Hepatic stellate cell (primary cell): ENCODE measurements at places on chromosomes 12 and 14.

GRCh38 chr14:72495668-72496067 is 398.2 kb downstream of the DPF3 start:
- DNase-seq = no peak

DNA sequence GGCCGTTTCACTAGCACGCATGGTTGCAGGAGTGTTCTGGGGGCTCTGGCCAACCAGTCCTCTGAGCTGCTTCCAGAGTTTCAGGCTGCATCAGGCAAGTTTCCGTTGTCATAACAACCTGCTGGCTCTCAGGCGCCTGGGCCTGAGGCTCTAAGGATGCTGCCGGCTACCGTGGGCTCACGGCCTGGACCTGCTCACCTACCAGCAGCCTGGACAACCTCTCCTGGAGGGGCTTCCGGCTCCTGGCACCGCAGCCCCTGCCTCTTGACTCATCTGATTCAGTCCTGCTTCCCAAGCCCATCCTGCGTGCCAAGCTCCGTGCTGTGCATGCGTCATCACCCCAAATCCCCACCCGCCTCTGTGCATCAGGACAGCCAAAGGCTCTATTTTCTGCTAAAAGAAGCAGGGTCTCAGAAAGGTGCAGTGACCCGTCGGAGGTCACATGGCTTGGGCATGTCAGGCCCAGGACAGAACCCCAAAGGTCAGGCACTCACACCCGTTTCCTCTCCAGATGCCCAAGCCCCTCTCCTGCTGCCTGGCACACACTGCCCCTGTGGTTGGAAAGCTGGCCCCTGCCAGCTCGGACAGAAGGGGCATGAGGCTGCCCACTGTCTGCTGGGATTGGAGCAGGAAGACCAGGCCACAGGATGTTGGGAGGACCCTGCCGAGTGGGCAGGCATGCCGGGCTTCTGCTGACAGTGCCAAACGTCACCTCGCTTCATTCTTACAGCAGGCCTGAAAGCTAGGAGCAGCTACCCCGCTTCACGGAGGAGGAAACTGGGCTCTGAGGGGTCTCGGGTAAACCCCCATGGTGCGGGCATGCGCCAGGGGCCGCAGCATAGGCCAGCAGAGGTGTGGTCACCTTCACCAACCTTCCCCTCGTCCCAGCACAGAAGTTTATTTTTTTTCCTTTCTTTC is 5.7 kb downstream of the BEGAIN start:
- DNase-seq = no peak

DNA sequence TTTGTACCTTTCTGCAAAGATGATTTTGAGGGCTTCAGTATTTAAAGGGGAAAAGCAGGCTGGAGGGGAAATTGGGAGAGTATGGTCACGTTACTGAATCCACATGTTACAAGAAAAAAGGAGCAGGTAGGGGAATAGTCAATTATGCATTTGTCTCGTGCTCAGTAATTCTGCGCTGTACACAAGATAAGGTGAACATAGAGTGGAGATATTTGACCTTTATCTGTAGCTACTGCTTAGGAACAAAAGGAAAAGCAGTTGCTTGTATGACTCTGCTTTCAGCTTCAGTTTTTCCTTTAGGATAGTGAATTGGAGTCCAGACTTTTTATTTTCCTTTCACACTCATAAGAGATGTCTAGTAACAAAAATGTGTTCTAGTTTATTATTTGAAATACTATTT is 49.8 kb downstream of the FBXO33 start:
- no peak for DNase-seq

DNA sequence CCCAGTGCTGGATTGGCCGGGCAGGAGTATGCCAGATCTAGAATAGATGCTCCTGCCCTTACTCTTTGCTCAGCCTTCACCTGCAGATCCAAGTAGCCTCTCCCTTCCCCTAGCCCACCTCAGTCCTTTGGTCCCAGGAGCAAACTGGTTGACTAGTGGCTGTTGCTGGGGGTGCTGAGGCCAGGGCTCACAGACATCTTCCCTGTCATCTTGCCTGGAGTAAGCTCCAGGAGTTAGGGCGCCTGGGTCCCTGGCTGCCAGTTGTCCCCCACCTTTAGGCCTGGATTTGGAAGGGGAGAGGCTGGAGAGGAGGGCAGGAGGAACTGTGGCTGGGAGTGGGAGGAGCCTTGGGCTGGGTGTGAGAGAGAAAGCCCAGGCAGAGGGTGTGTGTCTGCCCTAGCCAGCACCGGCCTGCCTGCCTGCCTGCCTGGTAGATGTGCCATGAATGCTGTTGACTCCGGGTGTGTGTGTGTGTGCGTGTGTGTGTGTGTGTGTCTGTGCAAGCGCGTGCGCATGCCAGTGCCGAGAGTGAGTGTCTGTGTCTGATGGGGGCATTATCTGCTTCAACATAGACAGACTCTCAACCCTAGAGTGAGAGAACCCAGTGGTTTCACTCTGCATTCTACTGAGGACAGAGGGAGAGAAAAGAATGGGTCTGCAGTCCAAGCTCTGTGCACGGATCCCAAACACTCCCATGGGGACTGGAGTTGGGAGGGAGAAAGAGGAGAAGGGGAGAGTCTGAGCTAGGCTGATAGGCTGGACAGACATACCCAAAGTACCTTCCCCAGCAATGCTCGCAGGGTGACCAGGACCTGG is 845 bp upstream of the RARG start:
- peak; percentile 79 for DNase-seq

GRCh38 chr14:53509276-53510244 is 356.4 kb upstream of the DDHD1 start:
- DNase-seq = no peak

DNA sequence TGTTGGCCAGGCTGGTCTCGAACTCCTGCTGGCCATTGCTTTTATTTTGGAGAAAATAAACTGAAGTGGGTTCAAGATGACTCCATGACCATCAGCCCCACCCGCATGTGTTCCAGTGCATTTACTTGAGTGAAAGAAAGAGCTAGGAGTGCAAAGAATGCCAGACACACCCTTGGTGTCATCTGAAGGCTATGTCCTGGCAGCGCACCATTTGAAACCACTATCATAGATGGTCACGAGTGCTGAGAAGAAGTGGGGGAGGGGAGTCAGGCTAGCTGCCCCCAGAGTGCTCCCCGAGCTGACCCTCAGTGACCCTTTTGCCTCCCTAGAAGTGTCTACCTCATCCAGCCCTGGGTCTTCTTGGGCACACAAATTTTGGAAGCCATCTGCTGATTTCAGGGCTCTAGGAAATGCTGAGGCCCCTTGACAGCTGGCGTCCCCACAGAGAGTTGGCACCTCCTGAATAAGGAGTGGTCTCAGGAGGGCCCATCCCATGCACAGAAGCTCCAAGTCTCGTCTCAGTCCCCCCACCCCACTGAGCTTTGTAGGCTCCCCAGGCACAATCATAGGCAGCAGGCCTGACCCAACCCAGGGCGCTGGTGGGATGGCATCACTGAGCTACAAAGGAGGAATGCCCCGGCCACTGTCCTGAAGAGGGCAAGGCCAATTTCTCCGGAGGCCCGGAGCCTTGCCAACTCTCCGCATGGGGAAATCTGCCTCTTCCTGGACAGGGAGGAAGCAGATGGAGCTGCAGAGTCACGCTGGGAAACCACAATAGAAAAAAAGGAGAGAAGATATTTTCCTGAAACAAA is 28.0 kb downstream of the PXN start:
- no peak for DNase-seq

- no peak for DNase-seq
Observed at GRCh38 chr12:39375206-39375808, 67.6 kb downstream of the KIF21A start.

GRCh38 chr14:69346710-69347109 is 51.4 kb downstream of the ERH start:
- peak; percentile 66 for DNase-seq

GRCh38 chr12:56521209-56521589 is 421 bp upstream of the RBMS2 start:
- DNase-seq = no peak

GRCh38 chr12:114406984-114407841 is 1.3 kb upstream of the TBX5 start:
- DNase-seq = no peak

GRCh38 chr14:51792809-51793208 is 67.6 kb upstream of the GNG2 start:
- no peak for DNase-seq

DNA sequence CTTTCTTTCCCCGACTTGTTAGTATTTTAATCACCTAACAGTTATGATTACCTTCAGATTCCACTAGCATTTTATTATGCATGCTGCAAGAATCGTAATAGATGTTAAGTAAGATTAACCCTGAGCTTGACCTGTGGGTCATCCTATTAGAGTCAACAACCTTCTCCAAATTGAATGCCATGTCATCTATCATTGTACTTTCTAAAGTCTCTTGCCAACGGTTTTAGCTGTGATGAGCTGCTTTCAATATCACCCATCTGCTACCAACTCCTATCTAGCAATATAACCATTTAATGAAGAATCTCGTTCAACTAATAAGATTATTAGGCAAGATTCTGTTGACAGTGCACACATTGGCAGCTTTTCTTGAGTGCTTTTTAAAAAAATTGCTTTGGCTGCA is 33.7 kb downstream of the DACT1 start:
- DNase-seq = no peak

DNA sequence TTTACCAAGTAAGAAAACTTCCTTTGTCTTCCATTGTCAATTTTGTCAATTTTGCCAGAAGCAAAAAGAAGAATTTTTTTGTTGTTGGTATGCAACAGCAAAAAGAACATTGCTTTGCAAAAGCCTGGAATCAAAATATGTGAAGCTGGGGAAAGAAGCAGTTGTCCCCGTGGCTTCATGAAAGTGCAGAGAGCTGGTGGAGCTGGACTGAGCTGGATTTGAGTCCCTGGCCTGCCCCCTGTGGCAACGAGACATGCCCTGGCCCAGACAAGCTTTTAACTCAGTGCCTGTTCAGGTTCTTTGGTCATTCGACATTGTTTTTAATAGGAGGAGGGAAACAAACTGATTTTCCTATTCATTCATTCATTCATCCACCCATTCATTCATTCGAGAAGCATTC is 70.3 kb downstream of the SLC15A4 start:
- DNase-seq = no peak

DNA sequence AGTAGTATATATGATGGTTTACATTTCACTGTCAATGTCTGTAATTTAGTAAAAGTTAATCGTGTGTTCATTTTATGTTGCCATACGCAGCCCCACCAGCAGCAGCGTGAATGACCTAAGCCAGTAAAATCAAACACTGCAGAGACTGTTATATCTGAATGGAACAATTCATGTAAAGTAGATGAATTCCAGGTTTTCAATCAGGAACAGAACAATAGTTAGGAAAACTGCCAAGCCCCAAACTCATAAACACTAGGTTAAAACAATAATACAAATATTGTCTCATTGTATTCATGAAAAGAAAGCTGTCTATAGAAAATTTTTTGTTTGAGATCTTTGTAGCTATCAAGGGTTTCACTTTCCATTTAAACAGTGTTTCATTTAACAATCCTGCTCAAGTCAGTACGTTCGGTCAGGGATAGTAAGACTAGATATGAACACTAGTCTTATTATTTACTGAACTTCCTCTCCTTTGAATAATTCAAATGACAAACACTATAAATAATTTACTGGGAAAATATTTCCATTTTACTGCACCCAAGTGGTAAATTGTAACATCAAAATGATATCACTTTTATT is 256.8 kb upstream of the FLRT2 start:
- DNase-seq = no peak

GRCh38 chr12:106301611-106302321 is 767 bp upstream of the TCP11L2 start:
- peak; percentile 21 for DNase-seq

DNA sequence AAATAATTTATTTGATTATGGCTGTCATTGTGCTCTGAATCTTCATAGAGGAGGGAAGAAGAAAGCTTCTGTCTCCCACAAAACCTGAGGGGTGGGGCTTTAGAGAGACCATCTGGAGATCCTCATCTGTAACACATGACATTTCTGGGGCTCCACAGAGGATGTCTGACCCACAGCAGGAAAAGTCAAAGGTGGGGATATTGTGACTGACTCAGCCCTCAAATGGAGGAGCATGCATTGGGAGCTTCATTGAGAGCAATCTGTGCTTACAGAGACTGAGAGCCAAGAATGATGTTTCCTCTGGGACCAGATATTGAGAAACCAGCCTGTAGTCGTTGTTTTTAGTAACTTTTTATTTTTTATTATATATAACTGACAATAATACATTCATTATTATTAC is 158.7 kb downstream of the SYT1 start:
- no peak for DNase-seq

DNA sequence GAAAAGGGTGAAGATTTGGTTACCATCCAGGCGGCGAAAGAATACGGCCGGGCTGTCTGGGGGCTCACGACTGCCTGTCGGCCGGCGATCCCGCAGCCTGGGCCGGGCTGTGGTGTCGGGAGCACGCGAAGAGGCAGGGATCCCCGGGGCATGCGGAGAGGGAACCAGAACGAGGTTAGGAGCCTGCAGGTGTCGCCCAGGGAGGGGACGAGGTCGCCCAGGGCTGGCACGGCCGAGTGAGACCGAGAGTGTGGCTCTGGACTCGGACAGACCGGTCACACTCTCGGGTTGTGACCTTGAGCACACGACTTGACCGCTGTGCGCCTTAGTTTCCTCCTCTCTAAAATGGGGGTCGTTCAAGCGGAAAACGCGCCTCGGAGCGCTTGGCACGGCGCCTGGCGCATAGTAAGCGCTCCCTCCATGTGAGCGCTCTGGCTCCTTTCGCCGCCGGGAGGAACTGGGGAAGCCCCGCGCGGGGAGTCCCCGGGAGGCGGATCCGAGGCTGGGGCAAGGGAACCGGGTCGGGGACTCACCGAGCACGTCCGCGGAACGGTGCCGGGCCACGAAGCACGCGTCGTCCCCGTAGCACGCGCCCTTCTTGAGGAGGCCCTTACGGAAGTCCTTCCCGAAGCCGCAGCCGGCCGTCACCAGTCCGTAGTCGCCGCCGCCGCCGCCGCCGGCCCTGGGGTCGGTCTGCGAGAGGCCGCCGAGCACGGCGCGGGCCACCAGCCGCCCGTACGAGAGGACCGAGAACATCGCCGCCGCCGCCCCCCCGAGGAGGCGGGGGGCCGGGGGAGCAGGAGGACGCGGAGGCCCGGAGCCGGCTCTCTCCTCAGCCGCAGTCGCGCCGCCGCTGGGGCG is 612 bp downstream of the PPTC7 start:
- DNase-seq = peak; percentile 32

GRCh38 chr12:106025129-106025528 is 113.6 kb downstream of the NUAK1 start:
- DNase-seq = no peak

- no peak for DNase-seq
Observed at GRCh38 chr12:9932270-9932669, at the start of gene CLEC2A. TSS of gene CLEC2A (minus strand) at chr12:9932370. CDS start at chr12:9932329, 41 bp downstream.

GRCh38 chr12:39588348-39588747 is 31.3 kb downstream of the ABCD2 start:
- no peak for DNase-seq

GRCh38 chr12:66309606-66310005 is 7.3 kb downstream of the HELB start:
- DNase-seq = no peak

- peak; percentile 32 for DNase-seq
Observed at GRCh38 chr14:71290960-71291466, 383.8 kb downstream of the PCNX1 start.

DNA sequence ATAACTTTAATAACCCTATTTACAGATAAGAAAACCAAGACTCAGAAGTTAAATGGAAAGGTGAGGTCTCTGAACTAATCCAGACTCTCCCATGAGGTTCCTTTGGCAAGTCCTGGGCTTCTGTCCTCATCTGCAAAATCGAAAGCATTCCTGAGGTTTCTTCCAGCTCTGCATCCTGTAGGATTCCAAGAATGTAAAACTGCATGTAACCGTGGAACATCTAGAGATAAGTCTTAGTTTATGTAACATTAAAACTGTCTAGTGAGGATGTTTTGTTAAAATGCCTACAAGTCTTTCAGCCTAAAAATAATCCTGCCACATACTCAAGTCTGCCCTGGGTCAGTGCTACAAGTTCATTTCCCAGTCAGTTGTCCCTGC is 7.3 kb upstream of the ITFG2 start:
- DNase-seq = peak; percentile 69

- no peak for DNase-seq
Observed at GRCh38 chr14:72538387-72538786, 355.5 kb downstream of the DPF3 start.
